ENCODE measurements at places on chromosomes 5 and 9.

GRCh38 chr9:137987244-137988030 is 109.9 kb downstream of the CACNA1B start:
- no peak for DNase-seq

GRCh38 chr9:131856105-131856504 is 116.2 kb upstream of the RAPGEF1 start:
- DNase-seq: no peak

- no peak for DNase-seq
These were observed 81.4 kb downstream of the CD180 start for GRCh38 chr5:67115246-67115645.

GRCh38 chr9:135883410-135884089 is 23.8 kb downstream of the CAMSAP1 start:
- DNase-seq: no peak

- DNase-seq: no peak
These were observed 34.9 kb downstream of the TRIO start for GRCh38 chr5:14178091-14178490.

DNA sequence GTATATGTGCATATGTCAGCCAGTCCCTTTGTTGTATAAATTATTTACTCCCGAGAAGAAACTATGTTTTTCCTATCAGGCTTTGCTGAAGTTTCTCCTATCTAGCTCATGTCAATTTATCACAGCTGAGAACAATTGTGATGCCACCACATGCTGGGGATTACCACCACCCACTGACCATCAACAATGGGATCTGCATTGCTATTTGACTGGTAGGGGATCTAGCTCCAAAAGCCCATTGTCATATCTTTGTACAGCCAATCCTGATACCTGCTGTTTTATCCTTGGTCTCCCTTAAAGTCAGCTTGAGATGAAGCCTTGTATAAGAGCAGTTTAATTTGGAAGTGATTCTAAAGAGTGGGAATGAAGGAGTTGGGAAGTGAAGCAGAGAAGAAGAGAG is 53.9 kb upstream of the KCNN2 start:
- no peak for DNase-seq

- peak; percentile 69 for DNase-seq
These were observed 34.2 kb downstream of the STC2 start for GRCh38 chr5:173293817-173294672.

DNA sequence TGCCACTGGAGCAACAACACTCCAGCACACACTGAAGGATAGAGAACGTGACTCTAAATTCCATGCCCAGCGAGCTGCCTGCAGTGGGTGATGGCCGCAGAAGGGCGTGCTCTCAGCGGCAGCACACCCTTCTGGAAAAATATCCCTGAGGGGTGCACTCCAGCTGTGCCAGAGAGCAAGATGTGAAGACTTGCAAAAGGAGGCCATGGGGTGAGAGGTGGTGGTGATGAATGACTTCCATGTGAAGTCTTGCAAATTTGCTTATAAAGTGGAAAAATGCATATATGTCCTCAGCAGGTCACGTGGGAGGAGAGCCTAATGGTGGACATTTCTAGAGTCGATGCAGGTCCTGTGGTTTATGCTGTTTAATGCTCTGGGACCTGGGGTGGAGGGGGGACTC is 39.8 kb upstream of the COL5A1 start:
- no peak for DNase-seq
